Vagina (tissue), 2 donors: ENCODE measurements at places on chromosomes 6 and 20. TPM values are rescaled to one million over a fixed set of nuclear protein-coding genes. Genes with fewer than 3 reads are reported as not detected.

CALHM5 gene
- total RNA-seq: 2.2 TPM

DTNBP1 gene
- total RNA-seq: 18.2 TPM

OPRM1 gene
- 0.98 TPM for total RNA-seq

OR2H1 gene
- total RNA-seq: not detected

TSBP1 gene
- total RNA-seq: not detected

- H3K4me1 ChIP-seq: peaks cover 56% of the 10 kb centered on the region
- no peaks in the 10 kb centered on the region for H3K27me3 ChIP-seq
Measured at GRCh38 chr6:43774776-43775534, 4.9 kb downstream of the VEGFA start.

DNA sequence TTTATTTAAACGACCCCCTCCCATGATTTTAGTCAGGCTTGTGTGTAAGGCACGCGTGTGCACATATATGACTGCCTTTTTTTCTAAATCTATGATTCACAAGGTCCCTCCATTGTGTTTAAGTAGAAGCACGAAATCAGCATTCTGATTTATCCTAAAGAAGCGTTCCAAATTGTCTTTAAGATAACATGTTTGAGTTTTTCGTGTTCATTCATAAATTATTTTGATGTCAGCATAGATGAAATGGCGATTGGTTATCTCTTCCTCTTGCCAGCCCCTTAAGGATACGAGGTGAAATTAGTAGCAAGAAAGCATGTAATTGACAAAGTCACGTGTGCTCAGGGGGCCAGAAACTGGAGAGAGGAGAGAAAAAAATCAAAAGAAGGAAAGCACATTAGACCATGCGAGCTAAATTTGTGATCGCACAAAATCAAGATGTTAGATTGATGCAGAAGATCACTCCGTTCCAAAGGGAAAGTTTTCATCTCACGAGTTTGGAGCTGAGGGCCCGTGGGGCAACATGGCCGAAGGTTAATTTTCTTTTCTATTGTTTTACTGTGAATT is at the start of gene LIN28B:
Gene LIN28B, plus strand, starts transcription at position 377 of the 564 bp plus-strand sequence. Its CDS starts 144 bp downstream, at position 521.
- no peak within 1 kb of the TSS for H3K27ac ChIP-seq
- H3K27me3 ChIP-seq: peaks cover 19% of the 10 kb centered on the region
- DNase-seq: no peak
- no peak within 1 kb of the TSS for H3K4me3 ChIP-seq
- H3K36me3 ChIP-seq: no peaks in the 10 kb centered on the region
